ENCODE measurements at places on chromosomes 13 and 19.

DNA sequence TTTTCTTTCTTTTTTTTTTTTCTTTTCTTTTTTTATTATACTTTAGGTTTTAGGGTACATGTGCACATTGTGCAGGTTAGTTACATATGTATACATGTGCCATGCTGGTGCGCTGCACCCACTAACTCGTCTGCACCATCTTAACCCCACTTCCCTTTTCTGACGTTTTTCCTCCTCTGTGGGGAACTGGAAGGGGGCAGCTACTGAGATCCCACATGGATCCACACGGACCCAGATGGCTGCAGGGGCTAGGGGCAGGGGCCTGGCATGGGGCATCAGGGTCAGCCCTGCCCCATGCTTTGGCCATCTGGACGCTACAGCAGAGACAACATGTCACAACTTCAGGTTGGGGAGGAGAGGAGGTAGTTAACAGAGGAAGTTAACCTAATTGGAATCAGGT is 54.3 kb downstream of the RUBCNL start:
- no peak for DNase-seq

DNA sequence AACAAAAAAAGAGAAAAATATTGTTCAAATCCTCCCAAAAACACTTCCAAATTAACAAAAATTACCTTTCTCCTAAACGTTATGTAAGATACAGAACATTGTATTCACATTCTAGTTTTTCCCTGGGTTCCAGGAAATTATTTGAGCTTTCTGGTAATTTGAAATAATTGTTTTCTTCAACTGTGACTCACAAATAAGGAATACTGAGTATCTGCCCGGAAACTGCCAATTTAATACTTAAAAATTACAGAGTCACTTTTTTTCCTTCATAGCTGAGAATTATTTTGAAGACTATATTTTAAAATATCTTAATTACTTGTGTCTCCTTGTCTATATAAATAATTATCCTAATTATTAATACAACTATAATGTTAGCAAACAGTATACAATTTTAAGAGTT is 709.0 kb upstream of the ARGLU1 start:
- DNase-seq, result no peak

GRCh38 chr13:106493533-106494220 is 41.8 kb downstream of the EFNB2 start:
- no peak for DNase-seq

DNA sequence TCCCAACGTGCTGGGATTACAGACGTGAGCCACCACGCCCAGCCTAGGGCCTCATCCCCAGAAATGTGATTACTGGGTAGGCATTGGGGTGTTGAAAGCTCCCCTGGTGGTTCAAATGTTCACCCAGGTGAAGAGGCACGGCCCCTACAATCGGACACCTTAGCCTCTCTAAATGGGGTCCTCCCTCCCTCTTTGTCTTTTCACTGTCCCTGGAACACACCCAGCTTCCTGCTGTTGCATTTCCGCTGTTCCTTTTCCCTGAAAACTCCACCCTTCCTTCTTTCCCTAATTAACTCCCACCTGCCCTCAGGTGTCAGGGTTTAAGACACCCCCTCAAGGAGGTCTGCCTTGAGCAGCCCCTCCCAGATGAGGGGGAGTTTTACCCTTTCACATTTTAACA is 3.6 kb upstream of the PRODH2 start:
- DNase-seq, result no peak

DNA sequence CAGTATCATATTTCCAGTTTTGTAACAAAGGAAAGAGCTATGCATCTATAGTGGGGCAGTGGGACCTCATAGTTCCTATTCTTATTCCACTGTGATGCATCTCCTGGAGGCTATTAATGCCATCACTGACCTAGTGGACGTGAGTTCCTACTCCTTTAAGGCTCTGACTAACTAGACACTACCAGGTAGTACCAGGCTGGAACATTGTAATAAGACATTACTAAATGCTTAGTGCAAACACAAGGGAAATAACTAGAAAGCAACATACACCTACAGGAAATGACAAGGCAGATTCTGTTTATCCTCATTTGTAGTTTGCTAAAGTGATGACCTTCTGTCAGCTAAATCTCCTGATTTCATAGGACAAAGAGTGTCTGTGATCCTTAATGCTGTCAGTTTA is 192.5 kb downstream of the POSTN start:
- no peak for DNase-seq

GRCh38 chr19:1828279-1829238 is 16.5 kb upstream of the ATP8B3 start:
- DNase-seq, result no peak

DNA sequence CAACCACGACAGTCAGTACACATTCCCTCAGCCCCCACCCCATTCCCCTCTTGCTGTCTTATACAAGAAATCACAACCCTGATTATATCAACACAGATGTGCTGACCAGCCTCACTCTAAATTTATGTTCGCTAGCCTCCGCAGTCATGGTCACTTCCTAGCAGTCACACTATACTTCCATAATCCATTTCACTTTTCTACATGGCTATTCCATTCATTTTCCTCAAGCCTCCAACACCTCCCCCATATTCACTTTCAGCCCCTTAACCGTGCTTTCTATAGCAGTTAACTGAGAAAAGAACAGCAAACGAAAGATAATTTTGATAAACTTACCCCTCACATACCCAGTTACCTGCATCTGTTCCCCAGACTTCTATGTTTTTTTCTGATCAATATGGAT is 8.4 kb downstream of the LSM14A start:
- DNase-seq, result no peak

DNA sequence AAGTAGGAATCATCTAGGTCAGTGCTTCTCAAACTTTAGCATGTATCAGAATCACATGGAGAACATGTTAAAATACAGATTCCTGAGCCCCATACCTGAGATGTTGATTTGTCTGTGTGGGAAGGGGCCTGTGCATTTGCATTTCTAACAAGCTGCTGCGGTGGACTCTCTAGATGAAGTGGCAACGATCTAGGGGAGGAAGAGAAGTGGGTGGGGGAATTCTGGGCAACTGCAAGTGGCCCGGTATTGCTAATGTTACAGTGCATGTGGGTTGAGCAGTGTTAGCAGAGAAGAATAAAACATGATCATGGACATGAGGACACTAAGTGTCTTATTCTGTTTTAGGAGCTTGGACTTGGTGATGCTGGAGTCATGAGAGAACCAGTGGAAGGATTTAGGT is 329.0 kb downstream of the OLFM4 start:
- DNase-seq, result no peak

DNA sequence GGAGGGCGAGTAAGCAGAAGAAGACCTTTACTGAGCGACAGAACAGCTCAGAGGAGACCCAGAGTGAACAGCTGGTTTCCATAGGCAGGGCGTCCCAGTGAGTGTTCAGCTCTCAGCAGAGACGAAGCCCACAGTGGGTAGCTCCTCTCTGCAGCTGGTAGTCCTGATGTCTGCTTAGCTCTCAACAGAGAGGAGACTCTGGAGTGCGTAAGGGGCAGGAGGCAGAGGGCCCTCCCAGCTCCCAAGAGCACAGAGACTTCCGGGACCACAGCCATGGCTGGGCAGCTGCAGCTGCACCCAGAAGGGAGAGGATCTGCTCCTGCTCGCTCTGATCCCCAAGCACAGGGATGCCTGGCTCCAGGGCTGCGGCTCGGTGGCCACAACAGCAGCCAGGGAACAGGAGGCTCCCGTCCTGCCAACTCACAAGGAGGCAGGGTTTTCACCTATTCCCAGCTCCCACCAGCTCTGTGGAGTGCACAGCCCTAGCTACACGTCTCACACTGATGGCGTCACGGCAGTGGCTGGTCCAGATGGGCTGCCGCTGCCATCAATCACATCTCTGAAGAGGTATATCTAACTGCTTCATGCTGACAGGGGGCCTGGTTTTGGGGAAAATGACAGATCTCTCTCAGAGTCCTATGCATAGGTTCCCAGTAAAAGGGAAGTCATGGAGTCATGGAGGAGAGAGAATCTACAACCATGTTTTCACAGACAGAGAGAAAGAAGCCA is 2660.1 kb upstream of the PCDH20 start:
- DNase-seq, result no peak

GRCh38 chr13:93859716-93860115 is 619.8 kb downstream of the DCT start:
- DNase-seq, result no peak

DNA sequence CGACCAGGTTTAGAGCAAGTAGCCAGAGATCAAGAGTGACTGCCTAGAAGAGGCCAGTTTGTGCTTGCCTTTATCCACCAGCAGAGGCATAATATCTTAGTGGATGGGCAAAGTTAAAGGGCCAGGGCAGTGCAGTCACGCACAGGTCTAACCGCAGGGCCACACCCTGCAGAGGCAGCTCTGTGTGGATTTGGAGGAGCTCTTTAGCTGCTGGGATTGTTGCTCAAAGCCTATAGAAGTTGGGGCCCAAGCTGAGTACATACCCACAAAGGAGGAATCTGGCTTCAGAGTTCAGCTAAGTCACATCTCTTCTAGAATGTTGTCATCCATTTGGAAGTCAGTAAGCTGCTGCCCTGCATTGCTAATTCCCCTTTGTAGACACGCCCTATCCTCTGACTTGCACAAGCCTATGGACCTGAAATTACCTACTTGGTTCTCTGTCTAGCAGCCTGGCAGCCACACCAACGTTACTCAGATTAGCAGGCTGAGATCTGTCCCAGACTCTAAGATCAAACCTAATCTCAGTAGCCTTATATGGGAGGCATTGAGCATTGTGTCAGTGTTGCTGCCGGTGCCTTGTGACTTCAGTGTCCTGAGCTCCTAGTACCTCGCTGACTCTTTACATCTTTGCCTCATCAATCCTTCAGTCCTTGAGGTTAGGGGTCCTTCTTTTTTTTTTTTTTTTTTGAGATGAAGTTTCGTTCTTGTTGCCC is 102.9 kb upstream of the STARD13 start:
- no peak for DNase-seq

- no peak for DNase-seq
Measured at GRCh38 chr19:50507376-50507775, 3.6 kb downstream of the JOSD2 start.

GRCh38 chr19:3374369-3375112 is 8.2 kb downstream of the NFIC start:
- DNase-seq, result no peak

- no peak for DNase-seq
Measured at GRCh38 chr19:18253716-18254115, 20.5 kb downstream of the IQCN start.

- no peak for DNase-seq
Measured at GRCh38 chr13:49638030-49638743, 9.9 kb downstream of the ARL11 start.

DNA sequence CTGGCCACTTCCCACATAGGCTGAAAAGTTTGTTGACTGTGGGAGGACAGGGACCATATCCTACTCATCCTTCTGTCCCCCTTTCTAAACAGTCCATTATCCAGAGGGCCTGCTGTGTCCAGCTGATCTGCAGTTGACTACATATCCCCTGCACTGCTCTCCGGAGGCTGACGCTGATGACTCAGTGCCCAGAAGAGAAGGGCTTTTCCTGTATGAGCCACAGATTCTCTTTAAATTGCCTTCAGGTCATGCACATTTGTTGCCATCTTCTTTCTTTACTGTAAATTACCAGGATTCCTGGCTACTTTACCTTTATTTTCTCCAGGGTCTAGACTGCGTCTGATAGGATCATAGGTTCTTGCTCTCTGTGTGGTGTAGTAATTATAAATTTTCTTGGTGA is 125.2 kb downstream of the LACC1 start:
- DNase-seq, result no peak

GRCh38 chr13:61417086-61417570 is 1.5 kb upstream of the PCDH20 start:
- DNase-seq, result no peak

- DNase-seq, result no peak
Measured at GRCh38 chr13:99341969-99342722, 34.9 kb upstream of the GPR183 start.

DNA sequence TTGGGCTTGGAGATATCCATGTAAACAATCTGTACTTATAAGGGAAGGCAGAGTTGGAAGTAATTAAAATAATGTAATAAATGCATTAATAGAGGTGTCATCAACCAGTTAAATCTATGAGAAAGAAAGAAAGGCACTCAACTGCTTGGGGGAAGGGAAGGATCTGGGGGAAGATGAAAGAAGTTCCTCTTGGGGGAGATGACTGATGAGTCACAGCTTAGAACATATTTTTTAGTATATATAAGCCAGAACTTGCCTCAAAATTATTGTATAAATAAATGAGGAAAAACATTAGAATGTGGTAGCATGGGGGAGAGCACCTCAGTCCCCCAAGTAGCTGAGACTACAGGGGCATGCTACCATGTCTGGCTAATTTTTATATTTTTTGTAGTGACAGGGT is 205.8 kb downstream of the GGACT start:
- DNase-seq, result no peak

DNA sequence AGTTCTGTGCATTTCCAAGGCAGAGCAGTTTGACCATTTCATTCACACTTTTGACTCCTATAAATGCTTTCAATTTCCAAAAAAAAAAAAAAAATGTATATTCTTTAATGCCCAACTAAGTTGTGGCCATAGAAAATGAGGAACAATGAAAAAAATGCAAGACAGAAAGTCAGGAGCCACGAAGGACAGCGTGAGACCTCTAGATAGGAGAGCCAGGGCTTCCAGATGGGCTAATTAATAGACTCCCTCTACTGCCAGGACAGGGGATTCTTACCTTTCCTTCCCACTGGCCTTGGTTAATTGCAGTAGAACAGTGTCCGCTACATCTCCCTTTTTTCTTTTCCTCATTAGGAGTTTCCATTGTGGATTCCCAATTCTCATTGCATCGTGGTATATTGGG is 8.6 kb downstream of the FPR3 start:
- no peak for DNase-seq

GRCh38 chr13:74250738-74251190 is 116.6 kb upstream of the KLF12 start:
- no peak for DNase-seq

GRCh38 chr19:58091251-58091995 is 6.6 kb downstream of the ZSCAN18 start:
- no peak for DNase-seq

GRCh38 chr19:56566904-56567273 is 379 bp upstream of the ZNF470 start:
- DNase-seq, result no peak

DNA sequence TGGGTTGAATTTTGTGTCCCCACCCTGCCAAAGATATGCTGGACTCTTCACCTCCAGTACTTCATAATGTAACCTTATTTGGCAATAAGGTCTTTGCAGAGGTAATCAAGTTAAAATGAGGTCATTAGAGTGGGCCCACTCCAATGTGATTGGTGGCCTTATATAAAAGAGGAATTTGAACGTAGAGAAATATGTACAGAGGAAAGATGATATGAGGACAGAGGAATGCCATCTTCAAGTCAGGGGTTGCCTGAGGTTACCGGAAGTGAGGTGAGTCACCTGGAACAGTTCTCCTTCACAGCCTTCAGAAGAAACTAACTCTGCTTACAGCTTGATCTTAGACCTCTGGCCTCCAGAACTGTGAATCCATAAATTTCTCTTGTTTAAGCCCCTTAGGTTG is 69.9 kb downstream of the GPC5 start:
- no peak for DNase-seq

- DNase-seq, result no peak
Measured at GRCh38 chr13:42883771-42884467, 102.5 kb downstream of the FAM216B start.

GRCh38 chr19:50896591-50897190 is 14.5 kb downstream of the KLK4 start:
- no peak for DNase-seq
